ENCODE measurements at places on chromosomes 6 and 20.

DNA sequence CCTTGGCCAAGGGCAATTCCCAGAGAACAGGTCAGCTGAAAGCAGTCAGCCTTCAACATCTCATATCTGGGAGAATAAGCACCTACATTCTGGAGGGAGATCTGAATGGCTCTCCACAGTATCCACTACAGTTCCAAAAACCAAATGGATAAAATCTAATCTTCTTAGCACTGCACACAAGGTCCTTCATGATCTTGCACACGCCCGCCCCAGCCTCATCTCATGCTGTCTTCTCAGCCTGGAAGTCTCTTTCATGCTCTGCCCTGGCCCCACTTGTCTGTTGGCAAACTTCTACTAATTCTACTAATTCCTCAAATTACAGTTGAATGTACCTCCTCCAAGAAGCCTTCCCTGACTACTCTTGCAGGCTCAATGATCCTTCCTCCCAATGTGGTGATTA is 1.8 kb upstream of the TTBK1 start:
- DNase-seq: no peak

DNA sequence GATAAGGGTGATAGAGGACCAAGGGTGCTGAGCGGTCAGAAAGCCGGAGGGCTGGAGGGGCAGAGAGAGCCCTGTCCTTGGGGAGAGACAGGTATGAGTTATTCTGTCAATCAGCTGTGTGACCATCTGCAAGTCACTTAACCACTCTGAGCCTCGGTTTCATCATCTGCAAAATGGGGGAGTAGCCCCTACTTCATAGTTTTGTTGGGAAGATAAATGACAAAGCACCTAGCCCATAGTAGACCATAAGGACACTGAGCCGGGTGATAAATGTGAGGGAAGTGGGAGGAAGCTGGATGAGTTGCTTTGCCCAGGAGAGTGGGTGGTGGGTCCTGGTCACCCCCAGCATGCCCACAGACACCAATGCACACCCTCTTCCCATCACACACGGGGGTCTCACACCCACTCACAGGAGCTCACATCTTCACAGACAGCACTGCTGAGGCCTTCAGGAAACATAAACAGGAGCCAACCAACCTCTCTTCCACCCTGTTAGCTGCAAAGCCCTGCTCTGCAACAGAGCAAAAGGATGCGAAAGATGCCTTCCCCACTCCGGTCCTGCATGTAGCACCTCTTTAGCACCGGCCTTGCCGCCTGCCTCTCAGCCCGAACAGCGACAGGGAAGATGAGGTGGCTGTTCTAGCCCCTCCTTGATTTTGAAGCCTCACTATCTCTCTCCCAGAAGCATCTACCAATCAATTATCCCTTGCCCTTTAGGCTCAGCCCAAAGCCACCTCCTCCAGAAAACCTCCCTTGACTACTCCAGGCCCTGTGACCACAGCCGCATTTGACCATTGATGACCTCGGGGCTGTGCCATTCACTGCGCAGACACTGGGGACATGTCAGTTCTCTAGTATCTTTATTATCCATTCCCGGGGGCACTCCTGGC is 18.9 kb downstream of the SPDEF start:
- no peak for DNase-seq

GRCh38 chr20:51138576-51138975 is 115.7 kb upstream of the KCNG1 start:
- no peak for DNase-seq

- no peak for DNase-seq
These were observed 13.5 kb downstream of the THBS2 start for GRCh38 chr6:169240125-169240524.

DNA sequence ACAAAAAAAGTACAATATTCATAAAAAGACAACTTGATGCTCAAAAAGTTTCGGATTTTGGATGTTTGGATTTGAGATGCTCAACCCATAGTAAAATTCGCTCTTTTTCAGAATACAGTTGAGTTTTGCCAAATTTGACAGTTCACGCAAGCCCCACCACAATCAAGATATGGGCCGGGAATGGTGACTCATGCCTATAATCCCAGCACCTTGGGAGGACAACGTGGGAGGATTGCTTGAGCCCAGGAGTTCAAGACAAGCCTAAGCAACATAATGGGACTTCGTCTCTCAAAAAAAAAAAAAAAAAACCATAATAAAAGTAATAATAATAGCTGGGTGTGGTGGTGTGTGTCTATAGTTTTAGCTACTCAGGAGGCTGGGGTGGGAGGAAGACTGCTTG is 51.3 kb downstream of the PHF20 start:
- no peak for DNase-seq

- DNase-seq: no peak
These were observed 455.2 kb downstream of the PLCB1 start for GRCh38 chr20:8587251-8587650.

DNA sequence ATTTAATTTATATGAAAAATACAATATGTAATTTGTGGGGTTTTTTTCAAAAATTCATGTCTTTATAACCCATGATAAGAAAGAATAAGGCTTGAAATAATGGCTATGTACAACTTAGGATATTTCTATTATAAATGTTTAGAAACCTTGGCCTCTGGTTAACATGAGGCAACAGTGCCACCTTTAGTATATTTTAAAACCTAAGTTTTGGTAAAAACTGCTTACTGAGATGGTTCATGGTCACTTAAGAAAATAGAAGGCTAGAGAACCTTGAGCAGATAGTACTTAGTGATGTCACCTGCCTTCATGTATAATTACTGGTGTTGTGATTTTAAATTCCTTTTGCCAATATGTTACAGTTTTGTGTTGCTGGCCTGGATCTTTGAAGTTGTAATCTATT is 176.4 kb downstream of the ADGB start:
- DNase-seq: no peak
